CD4-positive, alpha-beta T cell treated with Interleukin-15 for 1 hour (primary cell): ENCODE measurements at places on chromosomes 3 and 15.

DNA sequence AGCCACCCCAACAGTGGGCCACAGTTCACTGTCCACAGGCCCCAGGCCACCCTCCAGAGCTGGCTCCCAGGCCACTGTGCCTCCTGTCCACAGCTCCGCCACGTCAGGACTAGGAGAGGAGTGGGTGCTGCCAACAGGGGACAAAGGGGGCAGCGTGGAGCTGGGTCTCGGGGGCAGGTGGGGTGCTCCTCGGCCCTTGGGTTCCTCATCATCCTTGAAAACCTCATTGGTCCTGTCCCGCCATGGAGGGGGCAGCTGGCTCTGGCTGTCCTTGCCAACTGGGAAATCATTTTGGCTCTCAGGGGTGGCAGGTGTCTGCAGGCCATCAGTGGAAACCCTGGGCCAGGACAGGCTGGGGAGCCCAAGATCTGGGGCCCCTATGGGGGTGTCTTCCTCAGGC, 45.2 kb downstream of the ADAMTS7 start:
- DNase-seq, result no peak

GRCh38 chr3:72162649-72163184, 377.8 kb upstream of the PROK2 start:
- DNase-seq, result no peak

- DNase-seq, result no peak
These were observed 19.7 kb upstream of the CCDC174 start for GRCh38 chr3:14631687-14632441.

- no peak for DNase-seq
These were observed 2.0 kb downstream of the MYEF2 start for GRCh38 chr15:48176112-48176511.

- no peak for DNase-seq
These were observed 176.8 kb downstream of the MEGF11 start for GRCh38 chr15:66076591-66077319.

GRCh38 chr15:28022181-28022580, 76.9 kb downstream of the OCA2 start:
- DNase-seq, result no peak

- no peak for DNase-seq
These were observed 627.0 kb upstream of the TBL1XR1 start for GRCh38 chr3:177824190-177824786.

DNA sequence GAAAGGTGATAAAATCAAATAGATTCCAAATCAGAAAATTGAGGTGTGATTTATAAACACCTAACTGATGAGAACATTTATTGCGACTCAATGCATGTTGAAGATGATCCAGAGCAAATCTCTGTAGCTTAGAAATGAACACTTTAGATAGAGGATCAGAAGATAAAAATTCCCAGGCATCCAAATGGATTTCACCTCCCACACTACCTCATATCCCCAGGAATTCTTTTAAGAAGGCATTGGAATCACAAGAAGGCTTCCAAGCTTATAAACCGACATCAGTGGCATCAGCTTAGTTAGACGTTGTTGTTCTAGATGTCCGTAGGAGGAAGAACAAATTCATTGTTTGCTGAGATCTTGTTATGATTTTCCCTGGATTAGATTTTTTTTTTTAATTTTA, 154.4 kb downstream of the EBLN2 start:
- DNase-seq, result no peak

GRCh38 chr3:114691871-114692270, 398.0 kb downstream of the TIGIT start:
- no peak for DNase-seq

DNA sequence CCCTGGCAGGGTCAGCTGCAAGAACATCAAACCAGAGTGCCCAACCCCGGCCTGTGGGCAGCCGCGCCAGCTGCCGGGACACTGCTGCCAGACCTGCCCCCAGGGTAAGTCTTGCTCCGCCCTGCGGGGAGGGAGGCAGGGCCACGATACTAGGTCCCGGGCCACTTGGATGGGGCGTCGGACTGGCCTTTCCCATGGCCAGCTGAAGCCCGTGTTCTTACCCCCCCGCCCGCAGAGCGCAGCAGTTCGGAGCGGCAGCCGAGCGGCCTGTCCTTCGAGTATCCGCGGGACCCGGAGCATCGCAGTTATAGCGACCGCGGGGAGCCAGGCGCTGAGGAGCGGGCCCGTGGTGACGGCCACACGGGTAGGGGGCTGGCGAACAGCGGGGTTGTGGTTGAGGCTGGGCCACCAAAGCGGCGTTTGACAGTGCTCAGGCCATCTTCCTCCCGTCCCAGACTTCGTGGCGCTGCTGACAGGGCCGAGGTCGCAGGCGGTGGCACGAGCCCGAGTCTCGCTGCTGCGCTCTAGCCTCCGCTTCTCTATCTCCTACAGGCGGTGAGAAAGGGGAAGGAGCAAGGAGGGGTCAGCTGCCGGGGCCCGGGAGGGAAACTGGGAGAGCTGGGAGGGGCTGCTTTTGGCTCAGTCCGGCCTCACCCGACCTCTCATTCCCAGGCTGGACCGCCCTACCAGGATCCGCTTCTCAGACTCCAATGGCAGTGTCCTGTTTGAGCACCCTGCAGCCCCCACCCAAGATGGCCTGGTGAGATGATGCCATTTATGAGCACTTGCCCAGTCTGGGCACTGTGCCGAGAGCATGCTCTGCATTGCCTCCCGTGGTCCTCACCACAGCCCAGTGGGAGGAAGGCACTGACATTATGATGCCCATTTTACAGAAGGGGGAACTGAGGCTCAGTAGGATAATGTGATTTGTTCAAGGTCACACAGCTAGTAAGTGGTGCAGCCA, 1.7 kb downstream of the CHRD start:
- no peak for DNase-seq

- no peak for DNase-seq
These were observed 162.4 kb downstream of the GHSR start for GRCh38 chr3:172285844-172286243.

DNA sequence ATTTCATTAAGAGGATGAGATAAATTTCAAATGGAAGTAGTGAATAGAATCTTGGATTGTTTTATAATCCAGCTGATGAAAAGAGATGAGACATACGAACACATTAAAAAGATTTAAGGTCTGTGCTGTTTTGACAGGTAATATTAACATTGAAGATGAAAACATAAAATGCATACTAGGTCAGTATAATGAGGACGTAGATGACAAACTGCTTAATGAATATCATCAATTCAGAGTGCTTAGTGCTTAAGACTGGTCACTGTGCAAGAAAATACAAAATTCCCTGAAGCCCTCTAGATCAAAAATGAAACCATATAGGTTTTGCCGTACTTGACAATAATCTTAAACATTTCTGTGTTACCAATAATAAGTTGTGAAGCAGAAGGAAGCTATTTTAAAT, 173.4 kb upstream of the THRB start:
- DNase-seq, result no peak

DNA sequence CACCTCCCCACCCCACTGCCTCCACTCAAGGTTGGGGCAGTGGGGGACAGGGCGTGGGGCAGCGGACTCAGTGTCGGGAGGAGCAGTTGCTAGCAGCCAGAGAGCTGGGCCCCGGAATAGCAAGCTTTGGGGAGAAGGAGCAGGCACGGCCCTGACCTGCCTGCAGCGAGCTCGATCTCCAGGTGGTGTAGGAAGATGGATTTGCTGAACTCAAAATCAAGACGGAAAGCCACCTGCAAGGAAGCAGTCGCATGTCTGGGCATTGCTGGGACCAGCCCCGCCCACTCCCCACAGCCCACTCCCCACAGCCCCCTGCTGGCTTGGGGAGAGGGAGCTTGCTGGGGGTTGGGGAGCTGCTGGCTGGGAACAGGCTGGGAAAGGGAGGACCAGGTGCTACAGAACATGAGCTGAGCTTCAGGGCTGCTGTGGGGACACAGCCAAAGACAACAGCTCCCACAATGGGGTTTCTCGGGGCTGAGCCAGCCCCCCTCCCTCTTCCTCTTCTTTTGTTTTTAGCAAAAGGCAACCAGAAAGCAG, 38.0 kb downstream of the FEM1B start:
- no peak for DNase-seq
